ENCODE measurements at places on chromosomes 1 and 21.

DNA sequence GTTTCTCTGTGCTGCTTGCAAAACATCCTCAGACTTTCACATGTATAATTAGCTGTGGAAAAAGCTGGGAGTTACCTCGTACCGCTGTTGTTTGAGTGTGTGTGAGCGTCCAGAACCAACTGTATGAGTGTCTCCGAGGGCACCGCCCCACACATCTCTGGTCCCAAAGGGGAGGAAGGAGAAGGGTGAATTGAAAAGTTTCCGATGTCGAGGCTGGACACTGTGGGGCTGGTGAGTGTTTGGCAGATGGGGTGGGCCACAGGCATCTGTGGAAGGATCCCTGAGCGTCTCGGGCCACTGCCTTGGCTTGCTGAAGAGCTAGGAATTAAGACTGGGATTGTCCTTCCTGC, 1.2 kb downstream of the ATP2B4 start:
- DNase-seq = no peak

GRCh38 chr1:111747282-111747734, 8.1 kb upstream of the INKA2 start:
- DNase-seq = no peak

- no peak for DNase-seq
Observed at GRCh38 chr1:220298470-220299205, 26.4 kb upstream of the RAB3GAP2 start.

DNA sequence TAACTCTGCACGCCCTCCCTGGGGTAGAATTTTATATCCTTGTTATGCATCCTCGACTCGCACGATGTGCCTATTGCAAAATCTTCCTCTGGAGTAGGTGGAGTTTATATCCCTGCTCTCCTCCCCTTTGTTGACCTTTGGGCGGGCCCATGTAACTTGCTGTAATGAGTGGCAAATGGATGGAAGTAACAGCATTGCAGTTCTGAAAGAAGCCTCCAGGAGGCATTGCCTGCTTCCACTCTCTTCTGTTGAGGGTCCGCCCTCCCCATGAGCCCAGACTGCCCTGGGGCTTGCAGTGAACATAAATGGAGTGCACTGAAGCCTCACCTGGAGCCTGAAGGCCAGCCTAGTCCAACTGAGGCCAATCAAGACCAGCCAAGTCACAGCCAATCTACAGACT, 62.2 kb upstream of the GRIK3 start:
- DNase-seq = no peak

GRCh38 chr1:45327644-45328515, 1.2 kb downstream of the HPDL start:
- no peak for DNase-seq

DNA sequence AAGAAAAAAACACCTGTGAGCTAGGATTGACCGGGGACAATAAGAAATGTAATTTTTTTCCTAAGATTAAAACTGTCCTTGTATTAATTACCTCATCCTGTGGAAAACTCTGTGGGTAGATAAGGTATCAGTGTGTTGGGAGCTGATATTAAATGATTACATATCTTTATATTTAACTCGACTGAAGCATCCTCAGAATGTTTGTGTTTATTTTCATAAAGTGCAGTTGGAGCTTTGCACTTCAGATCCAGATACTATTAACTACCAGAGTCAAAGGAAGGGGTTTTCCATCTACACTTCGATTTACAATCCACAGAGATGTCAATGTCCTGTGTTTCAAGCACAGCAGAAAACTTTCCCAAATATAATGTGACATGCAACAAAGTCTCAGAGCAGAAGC, 164.5 kb downstream of the NR5A2 start:
- DNase-seq = no peak

DNA sequence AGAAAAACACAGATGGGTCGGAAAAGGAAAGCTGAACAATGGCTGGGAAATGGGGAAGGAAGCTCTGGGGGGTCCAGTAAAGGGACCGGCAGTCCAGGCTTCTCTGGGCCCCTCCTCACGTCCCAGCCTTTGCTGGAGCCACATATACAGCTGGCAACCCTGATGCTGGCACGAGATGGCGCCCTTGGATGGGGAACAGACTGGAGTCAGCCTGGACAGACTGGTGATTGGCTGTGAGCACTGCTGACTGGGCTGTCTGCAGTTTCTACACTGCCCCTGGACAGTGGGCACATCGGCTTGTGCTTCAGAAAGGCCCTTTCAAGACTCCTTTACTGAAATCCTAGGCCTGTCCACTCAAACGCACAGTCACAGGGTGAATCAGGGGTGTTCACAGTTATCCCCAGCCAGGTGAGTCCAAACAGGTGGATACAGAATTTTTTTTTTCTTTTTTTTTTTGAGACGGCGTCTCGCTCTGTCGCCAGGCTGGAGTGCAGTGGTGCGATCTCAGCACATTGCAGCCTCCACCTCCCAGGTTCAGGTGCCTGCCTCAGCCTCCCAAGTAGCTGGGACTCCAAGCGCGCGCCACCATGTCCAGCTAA, 31.1 kb upstream of the ZBTB40 start:
- peak; percentile 21 for DNase-seq

DNA sequence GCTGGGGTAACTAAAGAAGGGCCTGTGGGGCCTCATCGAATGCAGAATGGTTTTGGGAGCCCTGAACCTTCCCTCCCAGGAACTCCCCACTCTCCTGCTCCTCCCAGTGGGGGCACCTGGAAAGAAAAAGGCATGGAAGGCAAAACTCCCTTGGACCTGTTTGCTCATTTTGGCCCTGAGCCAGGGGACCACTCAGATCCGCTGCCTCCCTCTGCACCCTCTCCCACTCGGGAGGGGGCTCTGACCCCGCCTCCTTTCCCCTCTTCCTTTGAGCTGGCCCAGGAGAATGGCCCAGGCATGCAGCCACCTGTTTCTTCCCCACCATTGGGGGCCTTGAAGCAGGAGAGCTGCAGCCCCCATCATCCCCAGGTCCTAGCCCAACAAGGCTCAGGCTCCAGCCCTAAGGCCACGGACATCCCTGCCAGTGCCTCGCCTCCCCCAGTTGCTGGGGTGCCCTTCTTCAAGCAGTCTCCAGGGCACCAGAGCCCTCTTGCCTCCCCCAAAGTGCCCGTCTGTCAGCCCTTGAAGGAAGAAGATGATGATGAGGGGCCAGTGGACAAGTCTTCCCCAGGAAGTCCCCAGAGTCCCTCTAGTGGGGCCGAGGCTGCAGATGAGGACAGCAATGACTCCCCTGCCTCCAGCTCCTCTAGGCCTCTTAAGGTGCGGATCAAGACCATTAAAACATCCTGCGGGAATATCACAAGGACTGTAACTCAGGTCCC, 4.7 kb downstream of the ZNF687 start:
- DNase-seq = no peak

- DNase-seq = no peak
Observed at GRCh38 chr1:182617734-182618351, 13.7 kb upstream of the RGS16 start.

GRCh38 chr1:77542813-77543420, 139.5 kb downstream of the ZZZ3 start:
- no peak for DNase-seq

DNA sequence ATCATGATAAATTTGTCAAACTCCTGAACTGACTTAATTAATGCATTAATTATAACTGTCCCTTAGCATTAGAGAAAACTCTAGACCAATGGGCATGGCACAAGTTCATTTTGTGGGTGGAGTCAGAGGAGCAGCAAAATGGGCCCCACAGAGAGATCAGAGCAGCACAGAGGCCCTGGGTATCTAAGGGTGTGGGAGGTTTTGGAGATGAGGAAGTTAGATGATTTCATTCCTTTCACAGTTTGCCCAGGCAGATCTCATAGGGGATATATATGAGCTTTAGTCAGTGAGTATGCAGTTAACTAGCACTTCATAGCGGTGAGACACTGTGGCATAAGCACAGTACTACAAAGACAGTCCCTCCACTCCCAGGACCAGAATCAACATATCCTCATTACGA, 117.3 kb downstream of the MAB21L3 start:
- no peak for DNase-seq

- DNase-seq = no peak
Observed at GRCh38 chr21:40847951-40848350, 993 bp upstream of the DSCAM start.

DNA sequence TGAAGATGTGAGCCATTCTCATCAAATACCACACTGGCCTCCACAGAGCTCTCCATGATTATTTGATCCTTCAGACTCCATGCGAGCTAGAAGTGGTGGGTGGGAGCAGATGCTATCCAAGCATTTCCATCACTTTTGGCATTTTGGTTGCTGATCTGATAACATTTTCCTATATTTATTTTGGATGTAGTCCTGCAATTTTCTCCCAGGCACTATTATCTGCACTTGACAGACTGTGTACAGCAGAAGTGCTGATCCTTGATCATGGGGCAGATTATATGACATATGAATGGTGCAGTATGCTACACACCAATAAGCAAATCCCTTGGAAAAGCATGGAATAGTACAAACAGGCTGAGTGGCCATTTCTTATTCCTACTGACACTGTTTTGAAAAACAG, 167.6 kb upstream of the LRRC7 start:
- no peak for DNase-seq

- no peak for DNase-seq
Observed at GRCh38 chr1:14591600-14591999, 6.9 kb upstream of the KAZN start.

- no peak for DNase-seq
Observed at GRCh38 chr21:35682904-35683549, 377.3 kb downstream of the SETD4 start.

GRCh38 chr1:172108161-172108893, 267.0 kb downstream of the DNM3 start:
- DNase-seq = no peak
